GM23248 (cell line): ENCODE measurements at places on chromosomes 1 and 21. TPM values are rescaled to one million over a fixed set of nuclear protein-coding genes. Genes with fewer than 3 reads are reported as not detected.
A peak's percentile ranks its signal among the peaks of the same experiment; 100 is the strongest.

DNA sequence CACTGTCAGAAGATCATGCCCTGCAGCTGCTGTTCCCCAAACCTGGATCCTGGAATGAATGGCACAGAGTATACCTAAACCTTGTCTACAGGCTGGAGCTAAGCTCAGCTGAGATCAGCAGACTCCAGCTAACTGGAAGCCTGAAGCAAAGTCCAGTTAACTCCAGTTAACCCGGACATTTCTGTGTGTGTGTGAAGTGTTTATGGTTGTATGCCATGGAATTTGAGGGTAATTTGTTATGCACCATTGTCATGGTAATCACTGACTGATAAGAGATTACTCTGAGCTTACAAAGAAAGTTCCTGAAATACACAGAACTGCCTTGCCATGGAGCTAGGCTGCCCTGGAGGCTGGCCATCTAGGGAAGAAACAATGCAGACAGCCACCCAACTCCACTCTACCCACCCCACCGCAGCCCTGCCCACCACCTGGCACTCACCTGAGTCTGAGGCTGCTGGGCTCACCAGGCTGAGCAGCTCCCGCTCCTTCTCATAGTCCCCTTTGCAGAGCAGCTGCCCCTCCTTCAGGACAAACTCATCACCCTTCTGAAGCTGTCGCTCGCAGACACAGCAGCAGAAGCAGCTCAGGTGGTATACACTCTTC, 107.4 kb downstream of the LMX1A start:
- DNase-seq = no peak

DNA sequence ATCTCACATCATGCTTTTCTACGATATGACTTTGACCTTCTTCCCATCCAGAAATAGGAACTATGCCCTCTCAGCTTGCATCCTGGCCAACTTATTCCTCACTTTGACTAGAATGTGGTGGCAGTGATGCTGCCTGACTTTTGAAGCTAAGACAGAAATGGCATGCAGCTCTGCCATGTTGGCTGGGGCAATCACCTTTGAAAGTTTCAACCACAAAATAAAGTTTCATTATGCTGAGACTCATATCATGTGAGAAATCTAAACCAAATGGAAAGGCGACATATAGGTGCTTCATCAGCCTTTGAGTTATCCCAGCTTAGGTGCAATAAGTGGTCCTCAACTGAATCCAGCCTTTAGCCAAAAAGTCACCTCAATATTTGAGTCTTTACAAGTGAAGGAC, 370.0 kb upstream of the CHRM3 start:
- no peak for DNase-seq

DNA sequence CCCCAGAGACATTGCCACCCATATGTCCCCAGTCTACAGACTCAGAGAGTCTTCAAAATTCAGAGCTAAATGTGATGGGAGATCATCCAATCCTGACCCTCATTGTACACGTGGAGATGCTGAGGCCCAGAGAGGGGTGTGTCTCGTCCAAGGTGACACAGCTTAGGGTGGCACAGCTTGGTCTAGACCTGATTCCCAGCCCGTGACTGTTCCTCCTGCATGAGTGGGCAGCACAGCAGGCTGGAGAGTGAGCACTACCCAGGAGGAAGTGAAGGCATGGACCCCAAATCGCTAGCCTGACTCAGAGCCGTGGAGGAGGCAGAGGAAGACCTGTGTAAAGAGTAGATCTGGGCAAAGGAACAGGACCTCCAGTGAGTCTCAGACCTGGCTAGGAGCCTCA, 16.4 kb downstream of the S100A7 start:
- no peak for DNase-seq

OR2T29 gene
- total RNA-seq = not detected in 2 replicates

- DNase-seq = no peak
Measured at GRCh38 chr1:179190861-179191260, 38.6 kb downstream of the ABL2 start.

DNA sequence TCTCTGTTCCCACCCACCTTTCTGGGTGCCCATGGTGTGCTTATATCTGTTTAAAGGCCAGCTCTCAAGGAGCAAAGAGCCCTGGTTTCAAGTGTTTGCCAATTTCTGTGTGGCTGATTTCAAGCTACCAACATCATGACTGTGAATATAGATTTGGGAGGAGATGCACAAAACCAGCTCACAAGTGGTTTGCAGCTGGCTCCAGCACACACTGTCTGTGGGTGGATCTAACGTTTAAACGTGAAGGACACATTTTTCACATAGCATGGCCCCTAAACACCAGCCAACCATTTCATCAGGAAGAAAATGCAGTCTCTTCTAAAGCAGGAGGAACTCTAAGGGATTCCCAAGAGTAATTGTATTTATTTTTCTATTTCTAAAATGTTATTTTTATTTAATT, 65.2 kb downstream of the FCRL5 start:
- DNase-seq = peak; percentile 41

DNA sequence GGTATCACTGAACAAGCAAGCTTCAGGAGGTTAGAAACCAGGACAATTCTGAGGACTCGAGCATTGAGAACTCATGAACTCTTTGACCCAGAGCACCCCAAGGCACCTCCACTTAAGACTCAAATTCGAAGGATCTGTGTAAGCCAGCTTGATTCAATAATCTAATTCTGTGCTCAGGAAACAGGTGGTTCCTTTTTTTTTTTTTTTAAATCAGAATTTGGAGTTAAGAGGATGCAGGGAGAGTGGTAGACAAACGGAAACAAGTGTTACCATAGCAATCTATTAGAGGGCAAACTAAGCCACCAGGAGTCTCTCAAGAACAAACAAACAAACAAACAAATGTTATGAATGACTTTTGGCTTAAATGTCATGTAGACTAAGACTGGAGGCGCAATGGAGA, 53.8 kb upstream of the DPH5 start:
- no peak for DNase-seq

DNA sequence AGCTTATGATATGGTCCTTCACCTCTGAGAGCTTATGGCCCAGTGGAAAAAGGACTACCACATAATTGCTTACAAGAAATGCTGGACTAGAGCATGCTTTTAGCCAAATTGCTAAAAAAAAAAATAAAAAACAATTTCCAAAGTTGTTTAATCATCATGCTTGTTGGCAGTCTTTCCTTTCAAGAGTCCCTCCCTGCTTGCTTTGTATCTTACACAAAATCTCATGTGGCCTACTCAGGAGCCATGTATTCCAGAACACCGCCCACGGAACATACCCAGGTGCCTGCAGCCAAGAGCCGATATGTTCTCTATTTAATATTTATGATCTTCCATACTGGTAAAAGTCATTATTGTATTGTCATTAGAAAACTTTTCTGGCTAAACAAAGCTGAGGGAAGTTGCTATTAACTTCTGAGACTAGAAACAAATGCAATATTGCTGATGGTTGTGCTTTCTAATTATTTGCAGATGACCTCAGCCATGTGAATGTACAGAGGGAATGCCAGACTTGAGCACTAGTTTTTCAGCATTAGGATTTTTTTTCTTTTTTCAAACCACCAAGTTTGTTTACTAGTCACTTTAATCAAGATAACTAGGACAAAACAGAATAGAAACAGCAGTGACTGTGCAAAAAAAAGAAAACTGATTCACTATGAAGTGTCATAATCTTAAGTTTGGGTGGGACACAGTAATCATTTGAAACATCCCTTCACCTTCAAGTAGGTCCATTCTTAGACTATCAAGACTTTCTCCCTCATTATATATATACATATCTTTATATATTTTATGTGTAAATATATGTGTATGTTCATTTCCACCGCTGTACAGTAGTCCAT, 129.3 kb upstream of the GORAB start:
- peak; percentile 90 for DNase-seq

DNA sequence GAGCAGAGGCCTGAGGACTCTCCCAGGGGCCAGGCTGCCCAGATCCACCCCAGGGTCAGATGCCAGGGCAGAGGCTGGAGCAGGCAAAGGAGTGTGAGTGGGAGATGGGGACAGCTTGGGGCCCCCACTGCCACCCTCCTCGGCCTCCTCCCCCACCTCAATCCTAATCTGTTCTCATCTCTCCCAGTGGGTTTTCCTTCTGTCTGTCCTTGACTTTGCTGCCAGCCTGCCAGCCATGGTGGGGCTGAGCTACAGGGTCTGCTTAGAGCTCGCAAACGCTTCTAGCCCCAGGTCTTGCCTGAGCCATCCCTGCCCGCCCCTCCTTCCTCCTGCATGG, 65.3 kb downstream of the MEGF6 start:
- no peak for DNase-seq

DNA sequence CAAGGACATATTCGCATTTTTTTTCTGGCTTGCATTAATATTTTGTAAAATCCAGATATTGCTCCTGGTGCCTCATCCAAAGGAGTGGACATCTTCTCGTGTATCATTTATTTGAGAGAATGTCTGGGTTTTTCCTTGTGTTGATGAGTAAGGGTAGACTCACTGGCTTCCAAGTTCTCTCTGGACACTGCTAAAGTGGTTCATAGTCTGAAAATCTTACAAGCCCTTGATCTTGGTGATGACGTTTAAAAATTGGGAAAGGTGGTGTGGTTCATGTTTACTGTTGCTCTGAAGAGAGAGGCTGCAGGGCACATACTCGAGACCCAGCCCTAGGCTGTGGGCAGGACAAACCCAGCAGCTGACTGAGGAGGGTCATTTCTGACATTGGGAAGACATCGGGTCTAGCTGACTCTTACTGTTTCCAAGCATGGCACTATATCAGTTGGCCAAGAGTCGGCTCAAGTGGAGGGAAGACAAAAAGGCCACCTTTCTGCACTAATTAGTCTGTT, 296.2 kb downstream of the LMX1A start:
- DNase-seq = peak; percentile 69

- peak; percentile 52 for DNase-seq
Measured at GRCh38 chr1:152112101-152112884, 3.0 kb downstream of the TCHH start.

- no peak for DNase-seq
Measured at GRCh38 chr1:31793086-31793485, 22.7 kb downstream of the SPOCD1 start.

PTCH2 gene
- total RNA-seq = 0.11 and 0.13 TPM in 2 replicates
